Renal pelvis (tissue), 12 donors: ENCODE measurements at places on chromosomes 7 and 10.

DNA sequence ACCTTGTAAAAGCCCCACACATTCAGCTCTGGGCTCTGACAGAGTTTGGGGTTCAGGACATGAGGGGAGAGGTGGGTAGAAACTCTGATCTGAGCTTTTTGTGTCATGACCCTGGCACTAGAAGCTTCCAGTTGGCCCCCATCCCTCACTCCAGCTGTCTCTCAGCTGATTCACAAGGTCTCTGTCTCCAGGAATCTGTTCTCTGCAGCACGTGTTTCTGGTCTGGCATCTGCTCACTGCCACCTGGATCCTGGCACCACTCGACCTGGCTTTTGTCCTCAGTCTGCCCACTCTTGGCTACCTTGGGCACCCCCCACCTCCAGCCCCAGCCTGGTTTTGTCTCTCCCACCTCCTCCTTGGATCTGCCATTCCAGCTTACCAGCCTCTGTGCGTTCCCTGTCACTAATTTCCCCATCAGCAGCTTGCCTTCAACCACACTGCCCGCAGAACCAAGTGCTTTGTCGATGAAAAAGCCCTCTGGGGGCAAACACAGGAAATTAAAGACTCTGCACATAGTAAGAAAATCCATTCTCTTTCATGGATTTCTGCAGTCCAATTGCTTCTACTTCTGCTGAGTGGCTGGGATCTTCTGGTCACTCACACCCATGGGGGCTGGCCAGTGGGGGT, 18.3 kb upstream of the ADCYAP1R1 start:
- DNase-seq: no peak

GRCh38 chr7:139034336-139034735, 1.5 kb downstream of the ZC3HAV1L start:
- DNase-seq: no peak

GRCh38 chr7:24283897-24284698, at the start of gene NPY:
Gene NPY, plus strand, starts transcription at chr7:24284190. Its CDS starts 1,051 bp downstream, at chr7:24285241.
- no peak for DNase-seq

GRCh38 chr10:23472181-23472580, 33.3 kb downstream of the OTUD1 start:
- no peak for DNase-seq

DNA sequence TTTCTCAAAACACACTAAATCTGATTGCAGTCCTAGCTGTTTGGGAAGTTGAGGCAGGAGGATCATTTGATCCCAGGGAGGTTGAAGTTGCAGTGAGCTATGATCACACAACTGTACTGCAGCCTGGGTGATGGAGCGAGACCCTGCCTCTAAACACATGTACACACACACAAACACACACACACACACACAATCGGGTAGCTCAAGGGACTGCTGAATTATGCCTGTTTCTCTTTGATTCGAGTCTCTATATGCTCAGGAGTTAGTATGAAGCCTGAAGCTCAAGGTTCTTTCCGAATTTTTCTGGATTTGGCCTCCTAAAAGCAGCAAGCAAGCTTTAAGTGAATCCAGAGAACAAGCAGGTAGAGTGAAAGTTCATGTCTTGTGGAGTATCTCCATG, 22.5 kb downstream of the PRTFDC1 start:
- no peak for DNase-seq

GRCh38 chr7:132618271-132618955, 42.1 kb upstream of the PLXNA4 start:
- DNase-seq: no peak

GRCh38 chr10:29353887-29354561, 65.2 kb downstream of the LYZL1 start:
- no peak for DNase-seq

- DNase-seq: no peak
These were observed 40.0 kb upstream of the MACC1 start for GRCh38 chr7:20257212-20257611.

DNA sequence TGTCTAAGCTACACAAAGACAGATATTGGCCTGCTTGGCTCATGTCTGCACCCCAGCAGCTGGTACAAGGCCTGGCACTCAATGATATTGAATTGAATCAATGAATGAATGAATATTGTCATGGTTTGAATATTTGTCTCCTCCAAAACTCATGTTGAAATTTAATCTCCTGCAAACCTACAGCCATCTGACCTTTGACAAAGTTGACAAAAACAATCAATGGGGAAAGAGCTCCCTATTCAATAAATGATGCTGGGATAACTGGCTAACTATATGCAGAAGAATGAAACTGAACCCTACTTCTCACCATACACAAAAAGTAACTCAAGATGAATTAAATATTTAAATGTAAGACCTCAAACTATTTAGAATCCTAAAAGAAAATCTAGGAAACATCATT, 144.7 kb downstream of the CYP26A1 start:
- no peak for DNase-seq

GRCh38 chr7:132666071-132666773, 90.0 kb upstream of the PLXNA4 start:
- no peak for DNase-seq

GRCh38 chr10:32163762-32164148, 107.5 kb upstream of the KIF5B start:
- no peak for DNase-seq

DNA sequence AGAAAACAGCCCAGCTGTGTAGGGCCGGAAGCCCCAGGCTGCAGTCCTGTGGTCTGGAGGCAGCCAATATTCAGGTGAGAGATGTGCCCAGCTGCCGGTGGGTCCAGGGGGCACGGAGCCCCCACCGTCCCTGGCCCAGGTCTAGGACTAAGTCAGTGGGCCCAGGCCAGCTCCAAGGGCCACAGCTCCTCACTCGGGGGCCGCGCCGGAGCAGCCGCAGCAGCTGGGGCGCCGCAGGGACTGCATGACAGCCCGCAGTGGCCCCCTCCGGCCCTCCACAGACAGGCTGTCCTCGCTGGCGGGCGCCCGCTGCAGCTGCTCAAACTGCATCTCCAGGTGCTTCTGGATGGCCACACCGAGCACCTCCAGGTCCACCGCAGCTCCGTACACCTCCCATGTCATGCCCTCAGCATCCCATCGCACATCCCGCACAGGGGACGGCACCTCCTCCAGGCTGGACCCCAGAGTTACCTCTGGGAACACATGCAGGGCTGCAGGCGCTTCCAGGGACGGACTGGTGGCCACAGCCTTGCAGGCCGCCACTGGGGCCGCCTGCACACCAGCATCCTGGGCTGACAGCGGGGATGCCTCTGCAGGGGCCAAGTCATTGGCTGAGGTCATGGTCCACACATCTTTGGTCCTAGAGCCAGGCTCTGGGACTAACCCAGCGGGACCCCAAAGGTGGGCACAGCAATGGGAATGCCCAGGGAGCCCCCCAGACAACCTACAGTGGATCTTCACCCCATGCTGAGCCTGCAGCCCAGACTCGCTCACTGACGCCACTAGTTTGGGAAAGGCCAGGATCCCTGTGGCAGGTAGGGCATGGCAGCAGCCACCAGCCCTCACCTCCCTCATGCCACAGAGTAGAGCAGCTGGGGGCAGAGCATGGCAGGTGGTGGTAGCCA, 7.0 kb downstream of the GPRIN2 start:
- no peak for DNase-seq

DNA sequence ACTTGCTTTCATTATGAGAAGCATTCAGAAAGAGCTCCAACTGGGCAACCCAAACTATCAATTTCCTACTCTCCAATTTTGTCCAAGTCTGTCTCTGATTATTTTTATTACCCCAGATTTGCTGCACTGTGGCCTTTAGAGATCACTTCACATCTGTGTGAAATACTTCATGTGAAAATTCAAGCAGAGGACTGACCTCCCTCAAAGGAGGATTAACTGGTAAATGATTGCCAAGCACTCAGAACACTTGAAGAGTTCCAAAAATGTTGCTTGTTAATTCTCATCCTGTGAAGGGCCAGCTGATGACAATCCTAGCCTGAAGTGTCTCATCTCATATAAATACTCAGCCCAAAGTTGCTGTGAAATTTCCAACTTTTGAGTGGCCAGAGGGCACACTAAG, 182.8 kb upstream of the DGKB start:
- DNase-seq: no peak

GRCh38 chr7:101913247-101913721, 95.9 kb downstream of the CUX1 start:
- DNase-seq: no peak

GRCh38 chr7:34187798-34188307, 282.5 kb downstream of the BMPER start:
- DNase-seq: no peak

DNA sequence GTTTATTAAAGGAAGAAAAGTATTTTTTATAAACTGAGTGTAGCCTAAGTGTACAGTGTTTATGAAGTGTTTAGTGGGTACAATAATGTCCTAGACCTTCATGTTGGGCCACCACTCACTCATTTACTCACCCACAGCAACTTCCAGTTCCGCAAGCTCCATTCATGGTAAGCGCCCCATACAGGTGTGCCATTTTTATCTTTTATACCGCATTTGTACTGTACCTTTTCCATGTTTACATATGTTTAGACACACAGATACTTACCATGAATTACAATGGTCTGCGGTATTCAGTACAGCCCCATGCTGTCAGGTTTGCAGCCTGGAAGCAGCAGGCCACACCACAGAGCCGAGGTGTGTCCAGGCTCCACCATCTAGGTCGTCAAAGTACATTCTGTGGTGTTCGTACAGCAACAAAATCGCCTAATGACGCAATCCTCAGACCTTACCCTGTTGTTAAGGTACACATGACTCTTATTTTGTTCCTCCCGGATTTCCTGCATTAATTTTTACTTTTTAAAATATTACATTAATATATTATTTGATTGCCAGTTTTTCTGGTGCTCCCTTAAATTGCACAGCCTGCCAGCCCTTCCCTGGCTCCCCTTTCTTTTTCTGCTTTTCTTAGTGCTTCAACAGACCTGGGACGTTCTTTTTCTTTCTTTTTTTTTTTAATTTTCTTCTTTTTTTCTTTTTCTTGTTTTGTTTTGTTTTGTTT, 881 bp upstream of the SSBP1 start:
- no peak for DNase-seq

DNA sequence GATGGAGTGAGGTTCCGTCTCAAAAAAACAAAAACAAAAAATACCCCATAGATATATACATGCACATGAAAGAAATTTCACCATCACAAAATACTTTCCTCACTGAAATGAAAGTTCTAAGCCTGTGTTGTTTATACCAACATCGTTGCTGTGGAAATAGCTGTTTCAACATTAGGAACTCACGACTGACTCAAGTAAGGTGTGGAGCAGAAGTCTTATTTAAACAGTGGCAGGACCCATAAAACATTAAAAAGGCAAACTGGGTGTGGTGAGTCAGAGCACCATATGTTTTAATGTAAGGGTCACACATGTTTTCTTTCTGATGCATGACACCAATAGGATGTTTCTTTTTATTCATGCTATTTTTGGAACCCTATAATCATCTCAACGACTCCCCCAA, 48.3 kb downstream of the BAIAP2L1 start:
- no peak for DNase-seq
